Cortex of kidney (tissue), 1 donor: ENCODE measurements at places on chromosomes 2 and 18.

DNA sequence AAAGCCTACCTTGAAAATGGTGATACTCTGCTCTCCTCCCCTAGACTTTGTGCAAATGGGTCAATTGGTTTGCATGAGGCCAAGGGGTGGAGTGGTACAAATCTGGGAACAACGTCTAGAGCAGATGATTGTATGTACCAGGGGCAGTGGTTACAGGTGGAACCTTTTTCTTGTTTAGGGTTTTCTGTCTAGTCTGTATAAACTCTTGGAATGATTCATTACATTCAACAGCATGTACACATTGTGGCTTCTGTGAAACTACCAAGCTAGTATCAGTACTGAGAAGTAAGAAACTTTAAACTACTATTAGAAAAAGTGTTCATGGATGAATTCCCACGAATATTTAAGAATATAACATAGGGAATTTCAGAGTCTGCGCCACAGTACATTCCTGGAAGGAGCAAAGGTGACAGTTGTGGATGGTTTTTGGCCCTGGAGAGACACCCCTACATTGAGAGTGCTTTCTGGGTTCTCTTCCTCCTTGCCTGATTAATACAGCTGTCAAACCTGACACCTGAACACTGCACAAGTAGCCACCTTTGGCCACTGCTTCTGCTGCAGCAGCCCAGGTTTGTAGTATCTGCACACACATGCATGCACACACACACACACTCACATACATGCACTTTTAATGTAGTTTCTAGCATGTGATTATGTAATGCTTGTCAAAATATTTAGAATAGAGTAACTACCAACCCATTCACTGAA lies 30.0 kb downstream of the CFAP221 start:
- no peak for DNase-seq

DNA sequence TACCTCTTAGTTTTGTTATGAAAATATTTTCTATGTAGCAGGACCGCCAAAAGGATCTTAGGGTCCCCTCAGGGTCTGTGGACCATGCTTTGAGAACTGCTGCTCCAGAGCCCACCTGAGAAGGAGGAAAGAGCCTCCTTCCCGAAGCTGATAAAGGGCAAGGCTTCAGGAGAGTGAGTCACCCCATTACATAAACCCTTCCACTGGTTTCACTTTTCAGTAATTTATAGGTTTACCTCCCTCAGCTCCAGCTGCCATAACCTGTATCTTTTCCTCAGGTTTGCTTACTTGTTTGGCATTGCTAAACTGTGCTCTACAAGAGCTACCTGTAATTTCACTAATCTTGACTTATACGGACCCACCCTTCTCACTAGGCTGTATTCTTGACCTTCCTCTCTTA lies 6.6 kb downstream of the TTLL4 start:
- no peak for DNase-seq

GRCh38 chr2:30310955-30311354 lies 79.6 kb downstream of the LBH start:
- no peak for DNase-seq

- no peak for DNase-seq
These were observed 88.8 kb downstream of the EPAS1 start for GRCh38 chr2:46385786-46386577.

GRCh38 chr2:203670939-203671338 lies 35.5 kb upstream of the CD28 start:
- DNase-seq: no peak

DNA sequence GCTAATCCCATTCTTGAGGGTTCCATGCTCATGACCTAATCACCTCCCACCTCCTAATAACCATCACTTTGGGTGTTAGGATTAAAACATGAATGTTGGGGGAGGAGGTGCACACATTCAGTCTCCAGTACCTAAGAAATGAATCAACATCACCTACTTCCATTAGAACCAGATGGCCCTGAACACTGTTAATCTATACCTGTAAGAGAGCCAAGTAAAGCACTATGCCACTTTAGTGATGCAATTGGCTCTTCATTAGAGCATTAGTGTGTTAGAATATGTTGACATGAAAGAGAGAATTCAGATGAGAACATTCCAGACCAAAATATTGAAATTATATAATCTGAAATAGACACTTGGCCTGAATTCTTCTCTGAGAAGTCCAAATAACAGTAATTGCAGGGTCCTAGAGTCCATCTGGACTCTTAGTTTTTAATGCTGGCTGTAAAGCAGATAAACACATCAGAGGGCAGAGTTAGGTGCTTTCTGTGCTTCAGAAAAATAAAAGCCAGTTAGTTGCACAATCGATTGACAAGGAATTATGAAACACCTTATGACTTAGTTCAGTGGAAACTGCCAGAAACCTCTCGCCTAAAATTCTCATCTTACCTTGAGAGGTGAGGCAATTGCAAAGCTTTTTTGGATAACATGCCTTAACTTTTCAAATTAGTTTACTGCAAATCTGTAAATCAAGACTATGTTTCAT lies 923.7 kb downstream of the SLC4A3 start:
- DNase-seq: no peak

DNA sequence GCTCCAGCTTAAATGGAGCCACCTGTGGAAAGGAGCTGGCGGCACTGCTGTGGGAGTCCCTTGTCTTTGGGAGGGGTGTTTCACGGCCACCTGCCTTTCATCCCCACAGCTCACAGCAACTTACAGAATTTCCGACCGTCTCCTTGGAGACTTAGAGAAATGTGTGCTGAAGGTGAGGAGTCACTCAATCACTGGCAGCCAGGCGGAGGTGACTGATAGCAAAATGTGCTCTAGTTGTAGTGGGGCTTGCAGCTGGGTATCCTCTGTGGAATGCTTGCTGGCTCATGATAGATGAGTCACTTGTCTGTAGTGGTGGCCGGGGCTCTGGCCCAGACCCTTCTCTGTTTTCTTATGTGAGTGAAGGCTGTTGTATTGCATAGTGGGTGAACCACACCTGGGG lies 110.7 kb downstream of the SH3RF3 start:
- no peak for DNase-seq

GRCh38 chr2:216405588-216405987 lies 6.7 kb upstream of the SMARCAL1 start:
- DNase-seq: no peak

GRCh38 chr2:88144914-88145497 lies 17.1 kb upstream of the FABP1 start:
- no peak for DNase-seq

GRCh38 chr2:84388133-84388532 lies 70.9 kb downstream of the SUCLG1 start:
- no peak for DNase-seq

DNA sequence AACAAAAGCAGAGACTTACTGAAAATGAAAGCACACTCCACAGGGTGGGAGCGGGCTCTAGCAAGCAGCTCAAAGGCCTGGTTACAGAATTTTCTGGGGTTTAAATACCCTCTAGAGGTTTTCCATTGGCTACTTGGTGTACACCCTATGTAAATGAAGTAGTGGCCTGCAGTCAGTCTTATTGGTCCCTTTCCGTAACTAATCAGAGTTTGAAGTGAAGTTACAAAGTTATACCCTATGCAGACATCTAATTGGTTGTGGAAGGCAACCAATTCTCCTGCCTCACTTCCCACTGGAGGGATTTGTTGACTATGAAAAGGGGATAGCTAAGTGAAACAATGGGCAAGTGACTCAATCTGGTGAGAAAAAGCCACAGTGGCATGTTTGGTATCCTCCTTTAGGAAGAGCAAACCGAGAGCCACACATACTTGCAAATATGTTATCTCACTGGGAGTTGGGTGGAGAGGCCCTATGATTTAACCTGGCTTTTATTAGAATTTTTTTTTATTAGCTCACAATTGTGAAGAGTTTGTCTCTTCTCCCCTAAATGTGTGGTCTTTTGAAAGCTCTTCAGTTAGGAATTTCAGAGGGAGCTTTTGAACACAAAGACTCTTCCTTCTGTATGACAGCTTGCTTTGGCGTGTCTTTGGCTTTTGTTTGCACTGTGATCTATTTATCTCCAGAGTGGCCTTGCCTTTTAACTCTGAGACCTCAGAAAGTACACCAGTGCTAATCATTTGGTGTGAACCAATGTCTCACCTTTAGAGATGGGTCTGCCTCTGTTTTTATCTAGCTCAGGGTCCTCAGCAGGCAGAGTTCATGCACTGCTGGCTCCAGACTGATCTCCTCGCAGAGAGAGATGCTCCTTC lies 69.6 kb downstream of the MAP4K4 start:
- DNase-seq: no peak

DNA sequence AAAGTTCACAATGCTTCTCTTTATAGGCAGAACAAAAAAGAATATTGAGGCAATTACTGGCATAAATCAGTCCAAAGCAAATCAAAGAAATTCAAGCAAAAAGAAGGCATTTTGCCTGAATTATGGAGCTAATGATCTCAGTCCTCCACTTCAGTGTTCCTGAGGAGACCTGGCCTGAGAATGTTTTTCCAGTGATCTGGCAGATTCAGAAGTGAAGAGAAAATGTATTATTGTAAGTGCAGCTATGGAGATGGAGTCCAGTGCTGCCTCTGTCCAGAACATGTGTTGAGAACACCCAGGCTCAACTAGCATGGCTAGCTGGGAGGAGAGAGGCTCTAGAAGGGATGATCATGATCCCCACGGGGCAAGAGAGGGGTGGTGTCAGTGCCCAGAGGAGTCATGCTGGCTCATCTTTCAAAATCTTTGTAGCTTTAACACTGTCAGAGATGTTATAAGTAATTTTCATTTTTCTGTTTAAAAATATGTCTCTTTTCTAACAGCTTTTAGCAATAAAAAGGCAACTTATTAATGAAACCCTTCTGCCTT lies 367.0 kb upstream of the RAB12 start:
- no peak for DNase-seq

DNA sequence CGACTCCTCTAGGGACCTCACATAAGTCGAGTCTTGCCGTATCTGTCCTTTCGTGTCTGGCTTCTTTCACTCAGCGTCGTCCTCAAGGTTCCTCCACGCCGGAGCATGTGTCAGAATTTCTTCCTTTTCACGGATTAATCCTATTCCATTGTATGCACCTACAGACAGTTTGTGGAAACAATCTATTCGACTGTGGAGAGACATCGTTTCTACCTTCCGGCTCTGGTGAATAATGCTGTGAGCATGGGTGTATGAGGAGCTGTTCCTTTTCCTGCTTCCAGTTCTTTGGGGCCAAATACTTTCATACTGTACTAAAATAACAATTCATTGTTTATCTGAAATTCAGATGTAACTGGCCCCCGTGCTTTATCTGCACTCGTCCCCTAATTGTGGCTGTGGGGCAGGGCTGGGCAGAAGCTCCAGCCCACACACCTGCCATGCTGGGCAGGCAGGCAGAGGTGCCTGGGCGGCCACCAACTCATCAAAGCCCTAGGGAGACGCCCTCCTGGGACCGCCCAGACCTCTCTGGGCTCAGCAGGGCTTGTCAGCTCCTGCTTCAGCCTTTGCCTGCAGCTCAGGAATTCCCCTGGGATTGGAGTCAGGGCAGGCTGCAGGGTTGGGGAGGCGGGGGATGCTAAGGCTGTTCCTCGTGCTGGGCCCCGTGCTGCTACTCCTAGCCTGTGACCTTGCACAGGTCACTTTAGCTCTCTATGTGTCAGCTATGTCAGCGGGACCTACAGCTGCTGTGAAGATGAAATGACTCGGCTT lies 14.5 kb downstream of the GPC1 start:
- DNase-seq: no peak

GRCh38 chr2:3603536-3604206 lies 8.8 kb downstream of the COLEC11 start:
- no peak for DNase-seq

DNA sequence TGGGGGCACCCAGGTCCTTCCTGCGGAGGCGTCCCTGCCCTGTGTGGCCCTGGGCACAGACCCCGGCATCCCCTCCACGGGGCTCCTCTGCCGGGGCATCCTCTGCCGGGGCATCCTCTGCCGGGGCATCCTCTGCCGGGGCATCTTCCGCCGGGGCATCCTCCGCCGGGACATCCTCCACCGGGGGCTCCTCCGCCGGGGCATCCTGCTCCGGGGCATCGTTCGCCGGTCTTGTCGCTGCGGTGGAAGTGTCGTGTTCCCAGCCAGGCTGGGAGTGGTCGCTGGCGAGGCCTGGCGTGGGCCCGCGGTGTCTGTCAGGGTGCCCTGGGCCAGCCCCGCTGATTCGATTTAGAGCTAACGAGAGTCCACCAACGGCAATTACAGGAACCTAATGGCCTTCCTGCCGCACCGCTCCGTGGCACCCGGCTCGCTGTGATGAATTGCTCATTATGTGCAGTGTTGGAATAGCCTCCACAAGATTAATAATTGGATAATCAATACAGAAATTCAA lies 115.1 kb downstream of the NFATC1 start:
- no peak for DNase-seq

DNA sequence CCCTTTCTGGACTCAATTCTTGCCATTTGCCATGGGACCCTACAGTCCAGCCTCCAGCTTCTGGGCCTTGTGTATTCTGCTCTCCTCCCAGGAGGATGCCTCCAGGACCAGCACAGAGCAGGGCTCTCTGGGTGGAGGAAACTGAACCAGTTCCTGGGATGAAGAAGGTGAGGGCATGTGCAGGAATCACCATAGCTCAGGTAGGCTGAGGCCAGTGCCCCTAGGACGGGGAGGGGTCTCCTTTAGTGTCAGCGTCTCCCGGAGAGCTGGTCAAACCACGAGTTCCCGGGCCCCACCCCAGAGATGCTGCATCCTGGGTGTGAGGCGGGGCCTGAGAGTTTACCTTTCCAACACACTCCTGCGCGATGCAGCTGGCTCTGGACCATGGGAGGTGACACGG lies 5.8 kb upstream of the PRELID3A start:
- no peak for DNase-seq

DNA sequence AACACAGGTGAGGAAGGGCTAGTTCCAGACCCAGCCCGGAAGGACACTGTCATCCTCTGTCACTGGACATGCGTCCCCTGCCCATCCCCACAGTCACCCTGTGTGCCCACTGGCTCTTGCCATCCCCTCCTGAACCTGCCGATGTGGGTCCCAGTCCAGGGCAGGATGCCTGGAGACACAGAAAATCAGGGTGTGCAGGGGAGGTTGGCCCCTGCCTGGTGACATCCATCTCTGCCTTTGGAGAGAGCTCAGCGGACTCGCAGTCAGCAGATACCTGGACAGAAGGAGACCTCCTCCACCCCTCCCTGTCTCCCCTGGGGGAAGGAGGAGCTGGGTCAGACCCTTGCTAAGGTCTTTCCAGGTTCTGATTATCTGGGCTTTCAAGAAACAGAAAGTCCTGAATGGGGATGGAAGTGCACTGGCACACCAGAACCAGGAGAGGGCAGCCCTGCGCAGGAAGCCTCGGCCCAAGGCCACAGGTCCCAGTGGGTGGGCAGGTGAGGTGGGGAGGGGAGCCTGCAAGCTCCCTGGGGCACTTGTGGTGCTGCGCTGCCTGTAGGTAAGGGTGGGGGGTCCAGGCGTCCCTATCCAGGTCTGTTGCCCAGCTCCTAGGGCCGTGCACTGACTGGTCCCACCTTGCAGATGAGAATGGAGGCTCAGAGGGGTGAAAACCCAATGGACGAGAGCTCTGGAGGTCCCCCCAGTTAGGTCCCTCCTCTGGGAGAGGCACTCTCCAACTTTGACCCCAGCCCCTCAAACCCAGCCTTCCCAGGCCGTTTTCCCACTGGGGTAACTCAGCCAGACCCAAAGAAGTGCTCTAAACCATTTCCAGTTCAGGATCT lies 9.7 kb upstream of the OTOS start:
- no peak for DNase-seq
